ENCODE measurements at places on chromosomes 3 and 15. TPM values are rescaled to one million over a fixed set of nuclear protein-coding genes. Genes with fewer than 3 reads are reported as not detected.

GRCh38 chr3:81951636-81952035, 190.2 kb upstream of the GBE1 start:
- DNase-seq: no peak

DNA sequence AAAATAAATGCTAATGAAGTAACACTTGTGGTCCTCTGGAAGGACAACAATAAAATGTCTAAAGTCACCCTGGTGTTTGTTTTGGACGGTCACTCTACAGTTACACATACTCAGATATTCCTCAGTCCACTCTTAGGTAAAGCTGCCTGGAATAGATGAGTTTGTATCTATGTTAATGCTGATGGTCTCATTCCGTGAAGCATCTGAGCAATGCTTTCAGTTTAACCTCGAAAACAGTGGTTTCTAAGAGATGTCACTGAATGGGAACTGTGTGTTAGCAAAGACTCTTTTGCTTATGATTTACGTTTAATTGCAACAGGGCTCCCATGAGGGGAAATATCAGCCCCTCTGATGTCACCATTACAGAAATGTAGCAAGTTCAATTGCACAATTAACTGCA, 49.1 kb downstream of the FBN1 start:
- peak; percentile 67 for DNase-seq

DNA sequence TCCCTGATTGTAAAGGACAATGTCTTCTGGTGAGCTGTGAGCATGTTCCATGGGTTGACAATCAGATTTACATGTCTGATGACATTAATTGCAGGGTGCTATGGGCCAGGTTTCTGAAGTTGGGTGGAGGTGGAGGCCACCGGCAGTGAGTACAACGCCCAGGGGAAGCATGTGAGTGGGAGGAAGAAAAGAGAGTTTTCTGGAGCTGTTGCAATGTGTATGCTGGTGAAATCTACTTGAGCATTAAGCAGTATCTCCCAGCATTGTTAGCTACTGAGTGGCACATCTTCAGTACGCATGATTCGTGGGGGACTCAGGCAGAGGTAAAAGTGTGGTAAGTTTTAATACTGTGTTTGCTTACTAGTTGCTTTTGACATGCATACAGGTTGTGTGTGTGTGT, 26.6 kb downstream of the TMEM45A start:
- peak; percentile 51 for DNase-seq

GRCh38 chr15:49715211-49715610, 94.4 kb downstream of the DTWD1 start:
- no peak for DNase-seq

DNA sequence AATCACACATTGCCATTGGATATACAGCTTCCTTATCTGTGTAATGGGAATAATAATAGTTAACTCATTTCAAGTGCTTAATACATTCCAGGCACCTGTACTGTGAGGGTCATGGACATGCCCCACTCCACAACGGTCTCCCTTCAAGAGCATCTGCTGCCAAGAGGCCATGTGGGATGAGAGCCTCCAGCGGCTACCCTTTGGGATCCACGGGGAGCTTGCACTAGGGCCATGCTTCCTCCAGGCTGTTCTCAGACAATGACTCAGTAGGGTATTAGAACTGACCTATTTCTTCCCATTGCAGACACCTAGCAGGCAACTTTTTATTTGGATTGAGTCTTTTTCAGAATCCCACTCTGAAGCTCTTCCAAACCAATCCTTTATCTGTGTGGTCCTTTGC, 1078.9 kb downstream of the TUSC7 start:
- no peak for DNase-seq

DNA sequence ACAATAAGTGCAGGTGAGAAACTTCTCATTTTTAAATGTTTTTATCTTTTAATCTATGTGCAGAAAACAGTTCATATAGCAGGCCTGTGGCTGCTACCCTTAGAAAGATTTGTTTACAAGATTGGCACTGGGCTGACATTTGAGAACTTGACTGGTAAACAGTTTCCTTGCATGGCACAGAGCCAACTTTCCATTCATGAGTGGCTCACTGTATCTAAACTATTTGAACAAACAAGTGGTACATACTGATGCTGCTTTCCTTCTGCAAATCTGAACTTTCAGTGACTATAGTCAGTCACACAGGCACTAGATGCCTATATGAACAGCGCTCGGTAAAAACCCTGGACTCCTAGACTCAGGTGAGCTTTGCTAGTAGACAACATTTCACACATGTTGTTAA, 6.3 kb upstream of the GTPBP8 start:
- DNase-seq: peak; percentile 8

DNA sequence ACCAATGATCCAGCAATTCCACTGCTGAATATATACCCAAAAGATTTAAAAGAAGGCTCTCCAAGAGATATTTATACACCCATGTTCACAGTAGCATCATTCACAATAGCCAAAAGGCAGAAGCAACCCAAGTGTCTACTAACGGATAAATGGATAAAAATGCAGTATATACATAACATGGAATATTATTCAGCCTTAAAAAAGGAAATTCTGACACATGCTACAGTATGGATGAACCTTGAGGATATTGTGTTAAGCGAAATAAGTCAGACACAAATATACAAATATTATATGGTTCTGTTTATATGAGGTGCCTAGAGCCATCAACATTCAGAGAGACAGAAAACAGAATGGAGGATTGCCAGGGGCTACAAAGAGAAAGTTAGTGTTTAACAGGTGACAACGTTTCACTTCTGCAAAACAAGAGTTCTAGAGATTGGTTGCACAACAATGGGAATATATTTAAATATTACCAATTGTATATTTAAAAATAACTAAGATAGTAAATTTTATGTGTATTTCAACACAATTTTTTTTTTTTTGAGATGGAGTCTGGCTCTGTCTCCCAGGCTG, 69.4 kb downstream of the STAG1 start:
- no peak for DNase-seq

- DNase-seq: peak; percentile 76
Observed at GRCh38 chr3:169091196-169091823, 572.2 kb downstream of the MECOM start.

- DNase-seq: no peak
Observed at GRCh38 chr3:183583331-183584245, 28.1 kb upstream of the KLHL6 start.

- DNase-seq: peak; percentile 90
Observed at GRCh38 chr15:80072285-80072994, 13.0 kb downstream of the ZFAND6 start.

GRCh38 chr3:131716007-131716406, 213.2 kb upstream of the MRPL3 start:
- no peak for DNase-seq

GRCh38 chr15:85760531-85761371, 34.0 kb downstream of the KLHL25 start:
- no peak for DNase-seq

DNA sequence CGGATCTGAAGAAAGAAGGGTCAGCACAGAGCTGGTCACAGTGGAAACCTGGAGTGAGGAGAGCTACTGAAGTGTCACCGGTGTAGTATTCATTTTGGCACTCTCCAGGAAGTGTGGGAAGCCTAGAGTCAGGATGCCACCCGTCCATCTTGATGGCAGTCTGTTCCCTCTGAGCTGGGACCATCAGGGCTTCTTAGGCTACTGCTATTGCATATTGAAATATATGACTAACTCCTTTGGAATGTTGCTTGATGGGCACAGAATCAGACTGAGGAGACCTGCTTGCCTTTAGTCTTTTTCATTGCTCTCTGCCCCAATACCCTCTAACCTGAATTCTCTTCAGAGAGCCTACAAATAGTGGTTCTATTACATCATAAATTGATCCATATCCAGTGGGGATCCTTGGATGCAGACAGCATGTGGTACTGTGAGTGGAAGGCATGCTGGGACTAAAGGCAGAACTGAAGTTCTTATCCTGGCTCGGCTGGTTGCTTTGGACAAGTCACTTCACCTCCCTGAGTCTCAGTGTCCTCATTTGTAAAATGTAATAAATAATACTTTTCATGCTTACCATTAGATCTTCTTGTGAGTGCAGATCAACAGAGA, 143.5 kb downstream of the PDE8A start:
- DNase-seq: peak; percentile 33

- no peak for DNase-seq
Observed at GRCh38 chr3:481680-482079, 285.1 kb downstream of the CHL1 start.

DNA sequence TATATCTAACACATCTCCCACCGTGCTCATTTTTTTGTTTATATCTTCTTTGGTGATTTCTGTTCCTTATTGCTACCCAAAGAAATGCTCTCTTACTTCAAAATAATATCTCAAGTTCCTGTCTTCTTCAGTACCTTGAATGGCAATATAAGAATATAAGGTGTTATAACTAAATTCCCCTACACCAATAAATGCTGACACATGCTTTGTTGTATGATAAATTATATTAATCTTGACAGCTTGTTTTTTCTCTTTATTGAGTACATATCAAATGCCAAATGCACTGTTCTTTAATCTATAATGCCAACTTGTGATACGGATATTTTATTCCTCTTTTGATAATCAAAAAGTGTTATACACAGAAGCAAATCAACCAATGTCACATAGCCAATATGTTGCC, 540.3 kb downstream of the PYDC2 start:
- no peak for DNase-seq

- no peak for DNase-seq
Observed at GRCh38 chr15:68220967-68221366, 8.6 kb downstream of the CLN6 start.

DNA sequence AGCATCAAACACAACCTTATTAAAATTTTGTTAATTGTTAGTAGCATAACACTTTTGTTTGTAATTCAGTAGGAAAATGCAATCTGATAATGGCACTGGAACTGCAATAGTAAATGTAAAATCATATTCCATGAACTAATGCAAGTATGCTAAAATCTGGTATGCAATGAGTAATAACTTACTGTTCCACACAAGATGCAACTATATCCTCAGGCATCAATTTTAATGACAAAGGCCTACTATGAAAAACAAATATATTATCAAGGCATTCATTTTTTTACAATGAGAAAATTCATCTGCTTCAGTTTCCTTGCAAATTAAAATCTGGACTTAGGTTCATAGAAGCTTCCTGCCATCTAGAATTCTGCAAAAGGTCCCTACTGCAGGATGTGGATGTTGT, 1.4 kb upstream of the NSMCE3 start:
- DNase-seq: no peak

GRCh38 chr3:167750272-167750971, 14.9 kb downstream of the SERPINI1 start:
- peak; percentile 6 for DNase-seq

DNA sequence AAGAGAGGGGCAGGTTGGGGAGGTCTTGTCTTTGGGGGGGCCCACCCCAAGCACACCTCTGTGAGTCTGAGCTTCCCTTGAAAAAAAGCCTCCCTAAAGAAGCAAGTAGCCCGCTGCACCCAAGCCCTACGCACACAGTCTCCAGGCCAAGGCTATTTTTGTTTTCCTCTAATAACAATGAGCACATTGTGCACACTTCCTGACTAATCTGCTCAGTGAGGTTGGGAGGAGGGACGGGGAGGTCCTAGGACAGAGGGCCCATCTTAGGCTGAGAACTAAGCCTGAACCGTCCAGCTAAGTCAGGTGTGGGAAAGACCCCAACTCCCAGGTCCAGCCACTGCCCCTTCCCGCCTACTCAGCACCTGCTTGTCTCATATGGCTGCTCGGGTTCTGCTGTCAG, 87.2 kb downstream of the HMG20A start:
- no peak for DNase-seq

- DNase-seq: no peak
Observed at GRCh38 chr3:45909542-45909941, 23.2 kb downstream of the CCR9 start.

- DNase-seq: no peak
Observed at GRCh38 chr3:97968376-97968775, 3.9 kb downstream of the RIOX2 start.

DNA sequence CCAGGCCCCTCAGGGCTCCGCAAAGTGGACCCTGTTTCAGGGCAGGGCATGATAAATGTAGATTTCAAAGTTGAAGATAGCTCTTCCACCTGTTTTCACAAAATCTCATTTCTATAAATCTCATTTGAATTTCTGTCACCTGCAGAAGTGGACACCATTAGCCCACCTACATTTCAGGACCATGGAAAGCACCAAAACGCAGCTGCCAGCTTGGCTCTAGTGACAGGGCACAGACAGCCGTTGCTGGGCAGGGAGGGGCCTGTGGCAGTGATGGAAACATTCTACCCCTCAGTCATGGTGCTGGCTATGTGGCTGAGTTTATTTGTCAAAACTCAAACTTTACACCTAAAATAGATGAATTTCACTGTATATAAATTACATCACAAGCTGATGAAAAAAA, 40.4 kb downstream of the PRR23E start:
- DNase-seq: peak; percentile 24

DNA sequence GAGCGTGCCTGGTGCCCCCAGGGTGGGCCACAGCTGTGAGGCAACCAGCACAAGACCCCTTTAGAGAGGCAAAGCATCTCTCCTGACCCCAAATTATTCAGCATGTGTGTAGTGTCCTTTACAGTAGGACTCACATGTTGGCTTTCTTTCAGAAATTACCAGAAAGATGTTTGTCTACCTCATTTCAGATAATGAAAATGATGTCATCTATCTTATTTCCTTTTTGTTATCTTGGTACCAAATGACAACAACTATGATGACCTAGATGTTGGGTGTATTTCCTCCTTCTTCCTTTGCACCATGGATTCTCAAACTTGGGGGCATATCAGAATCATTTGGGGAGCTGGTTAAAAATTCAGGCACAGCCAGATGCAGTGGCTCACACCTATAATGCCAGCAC, 50.5 kb downstream of the DAPK2 start:
- no peak for DNase-seq

- DNase-seq: peak; percentile 98
Observed at GRCh38 chr15:82045892-82046665, at the start of gene MEX3B. Gene MEX3B (minus strand): TSS chr15:82046018. CDS start chr15:82045705, 313 bp downstream.

- peak; percentile 44 for DNase-seq
Observed at GRCh38 chr3:149366941-149367840, 10.3 kb downstream of the TM4SF1 start.

DNA sequence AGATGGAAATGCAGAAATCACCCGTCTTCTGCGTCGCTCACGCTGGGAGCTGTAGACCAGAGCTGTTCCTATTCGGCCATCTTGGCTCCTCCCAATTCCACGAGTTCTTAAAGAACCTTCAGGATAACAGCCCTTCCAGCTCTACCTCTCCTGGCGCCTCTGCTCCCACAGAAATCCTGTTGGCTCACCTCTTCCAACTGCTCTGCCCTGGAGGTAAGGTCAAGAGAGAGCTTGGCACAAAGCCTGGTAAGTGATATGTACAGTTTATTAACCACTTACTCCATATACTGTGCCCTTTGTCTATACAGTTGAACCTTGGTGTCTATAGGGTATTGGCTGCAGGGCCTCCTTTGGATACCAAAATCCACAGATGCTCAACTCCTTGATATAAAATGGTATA, 17.8 kb upstream of the FGF12 start:
- no peak for DNase-seq

Gene MCTP2
- total RNA-seq: 2.2 TPM

Gene CD86
- not detected for total RNA-seq

Gene LYZL4
- not detected for total RNA-seq

Gene C3orf85
- not detected for total RNA-seq

Gene ANKUB1
- total RNA-seq: not detected

Gene MOBP
- total RNA-seq: not detected

Gene EHHADH
- total RNA-seq: 2.9 TPM

Gene LMAN1L
- not detected for total RNA-seq

Gene COPS2
- total RNA-seq: 63.1 TPM
